Left ventricle myocardium superior (tissue), 1 donor: ENCODE measurements at places on chromosomes 11 and 22.

GRCh38 chr11:64358907-64359711 lies at the start of gene RPS6KA4:
RPS6KA4 (plus strand) TSS chr11:64359162; CDS start chr11:64359236, 74 bp downstream.
- DNase-seq = peak; percentile 86

- DNase-seq = no peak
Measured at GRCh38 chr11:70064726-70065317, 13.3 kb upstream of the ANO1 start.

DNA sequence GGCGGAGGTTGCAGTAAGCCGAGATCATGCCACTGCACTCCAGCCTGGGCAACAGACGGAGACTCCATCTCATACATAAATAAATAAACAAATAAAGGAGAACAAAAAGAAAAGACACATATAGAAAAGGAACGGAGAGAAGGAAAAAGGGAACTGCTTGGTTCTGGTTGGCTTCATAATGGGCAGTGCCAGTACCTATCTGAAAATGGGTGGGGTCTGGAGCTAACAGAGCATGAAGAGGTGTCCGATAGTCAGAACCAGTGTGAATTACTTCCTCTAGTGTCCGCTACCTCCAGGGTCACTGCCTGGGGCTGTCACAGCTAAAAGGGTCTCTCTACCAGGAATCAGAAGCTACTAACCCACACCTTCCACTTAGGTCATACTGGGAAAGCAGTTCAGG lies 27.2 kb upstream of the TTC28 start:
- DNase-seq = no peak

GRCh38 chr22:38950527-38951295 lies 6.7 kb upstream of the APOBEC3A start:
- no peak for DNase-seq

DNA sequence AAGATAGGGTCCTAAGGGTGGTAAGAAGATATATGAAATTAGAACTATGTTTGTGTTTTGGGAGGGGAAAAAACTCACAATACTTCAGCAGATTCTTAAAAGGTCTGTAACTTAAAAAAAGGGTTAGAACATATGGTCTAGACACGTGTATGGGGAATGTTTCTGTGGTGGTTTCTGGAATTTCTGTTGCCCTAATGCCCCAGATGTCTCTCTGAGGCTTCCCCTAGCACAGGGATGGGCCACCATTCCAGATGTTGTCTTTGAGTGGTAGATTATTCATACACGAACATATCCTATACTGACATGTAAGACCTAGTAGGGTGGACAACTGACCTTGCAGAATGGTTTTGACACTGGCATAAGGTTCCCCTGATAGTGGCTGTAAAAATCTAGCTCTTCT lies 26.2 kb downstream of the EHF start:
- no peak for DNase-seq
